Ecto neural progenitor cell (in vitro differentiated cells): ENCODE measurements at places on chromosomes 12 and 14.

- no peak for DNase-seq
Measured at GRCh38 chr14:93132472-93133065, 16.8 kb upstream of the ITPK1 start.

DNA sequence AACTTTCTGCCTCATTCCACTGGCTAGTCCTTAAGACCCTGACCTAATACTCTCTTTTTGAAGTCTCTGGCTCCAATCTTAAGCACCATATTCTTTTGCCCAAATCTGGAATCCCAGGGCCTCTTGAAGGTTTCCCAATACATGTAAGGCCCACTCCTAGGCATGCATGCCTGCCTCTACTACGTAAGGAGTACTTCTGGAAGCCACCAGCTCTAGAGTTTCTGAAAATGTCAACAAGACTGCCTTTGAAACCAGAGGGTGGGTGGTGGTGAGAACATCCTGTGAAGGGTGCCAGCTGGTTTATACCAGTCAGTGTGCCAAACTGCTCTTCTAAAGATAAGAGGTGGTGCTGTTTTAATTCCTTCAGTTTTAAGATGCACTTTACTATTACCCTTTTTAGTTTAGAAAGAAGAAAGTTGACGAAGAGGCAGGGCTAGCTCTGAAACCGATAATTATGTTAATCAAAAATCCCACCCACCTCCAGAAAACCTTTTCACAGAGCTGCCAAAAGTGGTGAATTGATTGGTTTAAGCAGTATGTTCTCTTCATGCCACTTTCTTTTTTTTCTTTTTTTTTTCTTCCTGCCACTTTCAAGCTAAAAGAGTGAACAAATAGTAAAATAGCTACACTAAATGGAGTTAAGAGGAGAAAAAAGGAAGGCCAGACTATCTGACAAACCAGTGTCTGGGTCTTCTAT lies 8.7 kb upstream of the WDR89 start:
- DNase-seq: no peak

DNA sequence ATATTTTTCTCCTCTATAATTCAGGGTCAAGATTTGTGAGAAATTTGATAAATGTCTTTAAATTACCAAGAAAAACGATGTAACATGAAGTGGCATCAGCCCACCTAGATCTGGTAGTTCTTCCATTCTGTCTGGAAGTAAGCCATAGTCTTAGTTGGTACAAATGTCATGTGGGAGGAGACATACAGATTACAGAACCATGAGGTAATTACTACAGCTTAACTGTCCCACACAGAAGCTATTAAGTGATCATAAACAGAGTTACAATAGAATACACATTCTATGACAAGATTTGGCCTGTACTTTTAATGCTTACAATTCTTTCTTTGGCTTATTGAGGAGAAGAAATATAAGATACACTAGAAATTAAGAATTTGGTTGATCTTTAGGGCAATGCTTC lies 13.7 kb upstream of the SIX1 start:
- no peak for DNase-seq

DNA sequence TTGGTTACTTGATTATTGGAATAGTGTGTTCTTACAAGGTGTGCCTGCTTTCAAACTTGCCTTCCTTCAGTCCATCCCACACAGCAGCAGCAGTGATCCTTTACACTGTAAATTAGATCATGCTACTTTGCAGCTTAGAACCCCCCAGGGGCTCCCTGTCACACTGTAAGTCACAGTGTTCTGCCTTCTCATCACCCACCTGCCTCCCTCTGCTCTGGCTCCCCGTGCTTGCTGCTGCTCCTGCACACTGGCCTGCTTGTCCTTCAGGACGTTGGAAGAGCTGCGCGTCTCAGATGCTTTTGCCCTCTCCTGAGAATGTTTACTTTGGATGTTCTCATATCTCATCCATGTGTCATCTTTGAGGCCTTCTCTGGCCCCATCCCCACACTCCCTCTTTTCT lies 27.3 kb downstream of the ZC3H14 start:
- DNase-seq: no peak

GRCh38 chr14:88364710-88365413 lies 20.6 kb upstream of the SPATA7 start:
- no peak for DNase-seq

- DNase-seq: no peak
Measured at GRCh38 chr14:34614638-34615037, 15.3 kb downstream of the SNX6 start.

DNA sequence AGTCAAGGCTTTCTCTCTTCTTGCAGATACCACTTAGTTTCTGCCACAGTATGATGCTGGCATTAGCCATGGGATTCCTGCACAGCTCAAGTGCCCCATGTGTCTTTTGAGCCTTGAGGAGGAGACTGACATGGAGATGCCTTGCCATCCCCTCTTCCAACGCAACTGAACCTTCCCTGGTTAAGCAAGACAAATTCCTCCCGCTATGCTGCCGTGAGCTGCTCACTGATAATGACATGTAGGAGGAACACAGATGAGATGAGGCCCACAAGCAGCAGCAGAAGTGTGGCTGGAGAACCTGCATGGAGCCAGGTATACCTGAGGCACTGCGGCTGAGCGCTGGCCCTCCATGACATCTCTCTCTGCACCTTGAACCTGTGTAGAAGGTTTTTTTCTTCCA lies 15.4 kb upstream of the PPP1R1A start:
- peak; percentile 36 for DNase-seq

GRCh38 chr14:100312877-100313400 lies 6.7 kb upstream of the SLC25A29 start:
- DNase-seq: no peak
